T-helper 9 cell (primary cell): ENCODE measurements at places on chromosomes 7 and 10.

DNA sequence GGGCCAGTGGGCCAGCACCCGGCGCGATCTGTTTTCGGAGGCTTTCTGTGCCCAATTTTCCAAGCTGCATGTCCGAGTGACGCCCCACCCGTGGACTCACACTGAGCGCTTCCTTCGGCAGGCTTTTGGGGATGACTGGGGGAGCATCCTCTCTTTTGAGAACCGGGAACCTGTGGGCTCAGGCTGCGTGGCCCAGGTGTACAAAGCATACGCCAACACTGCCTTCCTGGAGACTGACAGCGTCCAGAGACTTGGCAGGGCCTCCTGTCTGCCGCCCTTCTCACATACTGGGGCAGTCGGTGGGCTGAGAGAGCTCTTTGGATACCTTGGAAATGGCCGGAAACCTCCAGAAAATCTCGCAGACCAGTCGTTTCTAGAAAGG lies 1.0 kb downstream of the ADCK2 start:
- DNase-seq = no peak

- no peak for DNase-seq
These were observed 135.0 kb downstream of the ACTR3B start for GRCh38 chr7:152894295-152895170.

GRCh38 chr10:91210014-91210413 lies 10.4 kb upstream of the PCGF5 start:
- DNase-seq = no peak

DNA sequence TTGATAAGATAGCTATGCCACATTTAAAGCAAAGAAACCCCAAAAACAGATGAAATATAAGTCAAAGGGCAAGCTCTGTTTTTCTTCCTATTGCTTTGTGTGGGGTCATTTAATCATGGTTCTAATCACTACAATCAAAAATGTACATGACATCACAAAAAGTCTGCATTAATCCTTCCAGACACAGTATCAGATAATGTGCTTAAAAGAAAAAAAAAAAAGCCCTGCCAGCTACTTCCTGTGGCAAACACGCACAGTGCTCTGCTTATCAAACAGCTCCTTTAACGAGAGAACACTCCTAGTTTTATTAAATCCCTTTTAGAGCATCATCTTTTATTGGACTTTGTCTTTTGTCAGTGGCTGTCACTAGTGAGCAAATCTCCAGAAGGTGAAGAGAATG lies 1005.8 kb downstream of the GATA3 start:
- DNase-seq = no peak
